ENCODE measurements at places on chromosomes 2 and 18.

GRCh38 chr2:71333619-71334018 is 2.0 kb downstream of the ZNF638 start:
- DNase-seq = no peak

DNA sequence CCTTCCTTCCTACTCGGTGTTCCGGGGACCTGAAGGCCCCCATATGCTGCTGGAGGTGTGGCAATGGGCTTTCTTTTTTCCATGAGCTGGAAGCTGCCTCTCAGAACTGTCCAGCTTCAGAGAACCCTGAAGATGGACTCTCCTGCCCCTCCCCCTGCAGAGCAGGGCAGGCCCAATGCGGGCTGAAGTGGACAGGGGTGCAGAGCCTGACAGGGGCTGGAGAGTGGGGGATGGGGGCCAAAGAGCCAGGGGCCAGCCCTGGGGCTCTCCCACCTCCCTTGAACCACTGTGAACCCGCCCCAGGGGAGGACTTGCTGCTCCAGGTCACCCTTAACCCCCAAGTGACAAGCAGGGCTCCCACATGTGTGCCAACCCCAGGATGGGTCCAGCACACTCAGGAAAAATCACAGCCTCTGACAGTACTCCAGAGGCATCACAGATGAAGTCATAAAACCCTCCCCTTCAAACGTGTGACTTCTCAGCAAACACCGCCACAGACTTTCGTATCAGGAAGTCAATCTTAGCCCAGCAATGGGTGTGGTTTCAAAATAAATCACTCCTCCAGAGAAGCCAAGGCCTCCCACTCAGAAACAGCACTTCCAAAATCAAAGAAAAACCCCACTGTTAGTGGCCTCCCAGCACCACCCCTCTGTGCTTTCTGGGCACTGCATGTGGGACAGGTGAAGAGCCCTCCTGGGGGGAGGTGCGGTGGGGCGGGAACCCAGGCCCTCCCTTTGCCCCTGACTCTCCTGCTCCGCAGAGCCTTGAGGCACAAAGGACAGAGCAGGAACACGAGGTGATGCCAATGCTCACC is 135.8 kb downstream of the HDAC4 start:
- DNase-seq = no peak

- no peak for DNase-seq
Observed at GRCh38 chr18:32096946-32097345, 5.3 kb downstream of the RNF138 start.

DNA sequence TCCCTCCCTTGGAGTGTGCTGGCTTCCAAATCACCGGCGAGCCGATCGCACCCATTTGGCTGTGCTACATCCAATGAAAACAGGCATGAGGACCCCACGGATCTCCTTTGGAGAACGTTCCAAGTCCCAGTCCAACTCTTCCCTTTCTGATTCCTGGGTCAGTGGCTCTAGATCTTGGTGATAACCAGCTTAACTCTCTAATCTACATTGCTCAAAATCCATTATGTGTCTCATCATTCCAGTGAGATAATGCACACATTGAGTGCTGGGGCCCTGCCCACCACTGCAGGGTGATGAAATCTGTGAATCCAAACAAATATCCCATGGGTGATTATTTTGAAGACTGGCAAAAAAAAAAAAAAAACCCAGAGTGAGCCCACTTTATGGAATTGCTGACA is 232.7 kb upstream of the COPS8 start:
- DNase-seq = no peak

GRCh38 chr2:191012845-191013681 is 908 bp downstream of the STAT1 start:
- peak; percentile 32 for DNase-seq

- no peak for DNase-seq
Observed at GRCh38 chr2:124589971-124590370, 564.9 kb downstream of the CNTNAP5 start.

DNA sequence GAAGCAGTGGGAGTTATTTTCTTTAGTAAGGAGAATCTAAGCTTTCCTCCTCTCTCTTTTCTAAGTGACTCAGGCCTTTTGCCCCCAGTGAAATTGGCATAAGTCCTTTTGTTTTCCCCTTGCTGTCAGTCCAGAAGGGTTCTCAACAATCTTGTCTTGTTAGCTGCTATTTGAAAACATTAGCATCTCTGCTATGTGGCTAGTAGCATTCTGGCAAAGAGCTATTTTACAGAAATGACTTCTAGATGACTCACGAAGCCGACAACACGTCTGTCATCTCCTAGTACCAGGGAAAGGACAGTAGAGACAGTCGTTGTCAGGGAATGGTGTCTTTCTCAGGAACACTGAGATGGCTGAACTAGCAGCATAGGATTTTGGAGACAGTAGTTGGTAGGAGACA is 14.7 kb downstream of the SMARCAL1 start:
- no peak for DNase-seq

- DNase-seq = no peak
Observed at GRCh38 chr2:1677821-1678165, 66.5 kb downstream of the PXDN start.

DNA sequence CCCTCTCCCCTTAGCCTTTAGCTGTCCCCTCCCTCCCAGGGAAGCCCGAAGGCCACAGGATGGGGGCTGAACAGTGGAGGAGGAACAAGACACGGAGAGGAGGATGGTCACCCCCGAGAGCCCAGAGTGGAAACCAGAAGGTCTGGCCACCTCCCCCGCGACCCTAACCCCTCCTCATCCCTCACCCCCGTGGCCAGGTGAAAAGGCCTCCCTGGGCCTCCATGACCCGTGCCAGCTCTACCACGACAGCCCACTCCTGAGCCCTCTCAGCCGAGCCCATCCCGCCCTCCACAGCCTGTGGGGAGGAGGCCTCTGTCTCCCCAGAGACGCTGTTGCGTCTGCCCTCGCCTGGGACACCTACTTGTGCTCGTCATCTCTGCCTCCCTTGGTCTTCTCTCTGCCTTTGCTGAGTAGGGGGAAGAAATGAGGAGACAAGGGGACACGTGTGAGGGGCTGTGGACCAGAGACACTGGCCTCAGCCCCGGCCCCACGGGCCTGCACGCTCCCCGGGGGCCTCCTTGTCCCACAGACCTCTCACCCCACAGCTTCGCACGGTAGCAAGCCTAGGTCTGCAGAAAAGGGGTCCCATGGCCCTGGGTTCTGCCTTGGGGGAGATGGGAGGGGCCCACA is 32.5 kb upstream of the OTOF start:
- DNase-seq = no peak

DNA sequence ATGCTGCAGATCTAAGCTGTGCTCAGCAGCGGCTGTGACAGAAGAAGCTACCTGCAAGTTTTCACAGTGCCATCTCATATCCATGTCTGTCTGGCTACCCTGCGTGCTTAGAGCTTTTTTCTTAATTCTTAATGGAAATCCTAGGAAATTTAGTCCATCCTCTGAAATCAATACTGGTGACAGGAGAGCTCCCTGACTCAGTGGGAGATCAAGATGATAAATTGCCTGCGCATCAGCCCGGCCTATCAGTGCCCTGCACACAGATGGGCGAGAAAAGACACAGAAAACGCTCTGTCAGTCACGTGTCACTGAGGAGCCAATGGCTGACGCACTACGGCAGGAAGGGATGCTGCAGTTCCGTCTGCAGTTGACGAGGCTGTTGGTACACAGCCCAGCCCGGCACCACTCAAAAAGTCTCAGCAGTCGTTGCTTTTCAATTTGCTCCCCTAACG is 819.6 kb upstream of the FSHR start:
- peak; percentile 49 for DNase-seq
